Natural killer cell treated with Interleukin-12 subunit alpha and Interleukin-12 subunit beta and Interleukin-15 and Interleukin-18, amount 100 ng/mL, for 72 hours (primary cell): ENCODE measurements at places on chromosomes 2 and 18. TPM values are rescaled to one million over a fixed set of nuclear protein-coding genes. Genes with fewer than 3 reads are reported as not detected.

DNA sequence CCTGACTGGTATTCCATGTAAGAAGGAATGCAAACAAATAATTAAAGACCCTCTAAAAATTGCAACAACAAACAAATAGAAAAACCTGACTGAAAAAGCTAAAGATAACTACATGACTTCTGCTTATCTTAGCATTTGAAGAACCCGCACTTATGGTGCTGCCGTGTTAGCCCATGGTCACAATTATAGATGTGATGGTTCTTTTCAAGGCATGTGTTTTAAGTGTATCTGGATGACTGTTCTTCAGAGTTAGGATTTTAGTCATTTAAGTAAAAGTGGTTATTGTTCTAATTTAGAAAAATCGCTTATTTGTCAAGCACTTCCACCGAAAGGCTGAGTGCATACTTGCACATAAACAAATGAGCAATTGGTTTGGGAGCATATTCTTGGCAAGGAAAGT is 77.3 kb downstream of the CPS1 start:
- no peak for DNase-seq

The TXNDC2 gene
- not detected for total RNA-seq

GRCh38 chr2:236574424-236575145 is 5.0 kb downstream of the ACKR3 start:
- DNase-seq = no peak

- no peak for DNase-seq
These were observed 10.1 kb downstream of the MBOAT2 start for GRCh38 chr2:8993196-8993901.

DNA sequence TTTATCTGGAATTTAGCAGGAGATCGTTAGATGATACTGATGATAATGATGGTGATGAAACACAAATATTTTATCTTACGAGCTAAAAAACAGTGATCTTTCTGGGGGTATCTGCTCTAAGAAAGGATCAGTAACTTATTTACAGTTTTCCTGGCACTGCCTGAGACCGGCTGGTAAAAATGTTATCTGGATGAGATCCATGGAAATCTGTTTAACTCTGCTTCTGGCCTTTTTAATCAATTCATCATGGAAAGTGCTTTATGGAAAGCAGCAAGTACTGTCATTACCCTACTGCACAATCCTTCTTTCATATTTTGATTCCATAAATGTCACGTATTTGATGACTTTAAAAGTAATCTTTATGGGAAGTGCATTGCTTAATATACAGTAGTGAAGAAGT is 612.7 kb upstream of the GCFC2 start:
- no peak for DNase-seq

DNA sequence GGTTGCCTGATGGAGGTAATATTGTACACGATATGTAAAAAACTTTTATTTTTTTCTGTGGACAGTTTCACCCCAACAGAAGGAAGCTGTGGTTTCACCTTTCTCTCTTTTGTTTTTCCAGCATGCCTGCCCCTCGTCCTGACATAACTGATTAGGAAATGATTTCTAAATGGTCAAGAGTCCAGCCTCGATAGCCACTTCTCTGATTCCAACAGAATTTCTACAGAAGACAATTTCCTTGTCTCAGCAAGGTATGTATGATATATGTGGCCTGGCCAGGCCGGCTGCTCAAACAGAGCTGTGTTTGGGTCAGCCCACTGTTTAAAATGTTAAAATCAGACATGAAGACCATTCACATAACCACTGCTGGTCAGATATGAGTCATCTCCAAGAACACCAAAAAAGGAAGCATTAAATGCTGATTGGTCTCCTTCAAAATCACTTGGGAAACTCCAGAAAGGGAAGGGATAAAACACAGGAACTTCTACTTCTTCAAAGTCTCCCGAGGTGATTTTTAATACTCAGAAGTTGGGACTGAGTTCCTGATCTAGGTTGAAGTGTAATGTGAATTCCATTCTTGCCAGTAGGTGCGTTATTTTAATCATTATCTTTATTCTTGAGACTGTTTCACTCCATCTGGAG is 22.3 kb downstream of the ATP8B1 start:
- DNase-seq = no peak

DNA sequence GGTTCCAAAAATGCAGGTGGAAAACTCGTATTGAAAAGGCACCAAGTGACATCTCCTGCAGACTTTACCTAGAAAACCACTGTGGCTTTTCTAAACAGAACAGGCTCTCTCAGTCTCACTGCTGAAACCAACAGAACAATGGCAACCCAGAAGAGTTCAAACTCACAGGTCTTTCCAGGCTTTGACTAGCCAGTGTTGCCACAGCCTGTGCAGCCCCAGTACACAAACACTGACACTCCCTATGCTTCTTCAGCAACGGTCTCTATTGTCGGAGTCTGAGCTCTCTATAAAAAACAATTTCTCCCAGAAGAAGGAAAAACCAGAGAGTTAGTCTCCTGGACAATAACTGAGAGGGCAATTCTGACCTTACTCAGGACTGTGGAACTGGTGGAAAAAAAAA is 87.8 kb upstream of the RNU4ATAC start:
- DNase-seq = no peak

DNA sequence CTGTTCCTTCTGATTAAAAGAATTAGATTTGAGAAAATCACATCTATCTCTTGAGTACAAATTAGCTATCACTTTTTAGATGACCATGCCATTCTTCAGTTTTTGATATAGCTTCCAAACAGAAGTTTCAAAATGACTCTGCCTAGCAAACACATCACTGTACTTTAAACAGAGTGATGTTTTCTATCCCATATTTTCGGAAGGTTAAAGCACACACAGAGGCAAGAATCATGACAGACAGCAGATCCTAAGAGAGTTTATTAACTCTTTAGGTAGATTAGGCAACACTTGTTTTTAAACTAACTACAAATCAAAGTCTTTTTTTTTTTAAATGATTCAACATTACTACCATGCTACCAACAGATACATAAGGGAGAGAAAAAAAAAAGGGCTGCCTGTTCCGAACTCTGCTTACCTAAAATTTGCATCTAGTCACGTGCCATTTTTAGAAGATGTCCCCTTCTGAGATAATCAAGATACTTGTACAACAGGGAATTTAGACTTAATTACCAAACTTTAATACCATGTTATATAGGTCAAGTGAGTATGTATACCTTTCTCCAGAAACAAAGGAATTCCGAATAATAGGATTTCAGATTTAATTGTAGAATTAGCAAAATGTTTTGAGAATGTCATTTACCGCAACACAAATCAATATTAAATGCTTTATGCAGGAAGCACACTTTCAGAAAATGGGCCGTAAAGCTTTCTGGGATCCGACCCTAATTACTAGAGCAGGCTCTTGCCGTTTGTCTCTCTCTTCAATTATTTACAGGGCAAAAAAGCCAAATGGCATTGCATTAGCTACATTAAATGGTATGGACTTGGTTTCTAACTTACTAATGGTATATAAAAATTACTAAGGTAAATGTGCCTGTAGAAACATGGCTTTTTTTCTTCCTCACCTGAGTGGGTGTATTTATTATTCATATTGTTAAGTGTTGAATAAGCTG is 2.6 kb downstream of the RBMS1 start:
- no peak for DNase-seq

GRCh38 chr2:35298493-35298892 is 1057.1 kb upstream of the CRIM1 start:
- no peak for DNase-seq

The CCDC178 gene
- total RNA-seq = not detected

GRCh38 chr18:63457977-63458376 is 18.8 kb upstream of the SERPINB5 start:
- no peak for DNase-seq

GRCh38 chr2:43307973-43308372 is 81.6 kb upstream of the ZFP36L2 start:
- DNase-seq = no peak

The DTNA gene
- total RNA-seq = not detected

The DSC3 gene
- total RNA-seq = not detected

The LIMS1 gene
- 38.7 TPM for total RNA-seq

GRCh38 chr2:16622399-16622968 is 43.1 kb downstream of the CYRIA start:
- DNase-seq = no peak

The SPP2 gene
- not detected for total RNA-seq

The B3GNT2 gene
- 31.0 TPM for total RNA-seq

DNA sequence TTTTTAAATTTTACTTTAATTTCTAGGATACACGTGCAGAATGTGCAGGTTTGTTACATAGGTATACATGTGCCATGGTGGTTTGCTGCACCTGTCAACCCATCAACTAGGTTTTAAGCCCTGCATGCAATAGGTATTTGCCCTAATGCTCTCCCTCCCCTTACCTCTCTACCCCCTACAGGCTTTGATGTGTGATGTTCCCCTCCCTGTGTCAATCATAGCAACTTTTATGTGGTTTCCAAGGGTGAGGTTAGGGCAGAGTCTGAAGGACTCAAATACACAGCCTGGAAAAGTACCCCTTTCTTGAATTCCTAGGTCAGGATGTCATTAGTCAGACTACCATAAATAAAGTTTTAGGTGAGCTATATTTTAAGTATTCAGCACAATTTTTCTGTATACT is 31.1 kb upstream of the MYT1L start:
- no peak for DNase-seq

The ZNF385B gene
- total RNA-seq = not detected

The FOXD4L1 gene
- total RNA-seq = 0.17 TPM

The MRPL19 gene
- total RNA-seq = 39.1 TPM

DNA sequence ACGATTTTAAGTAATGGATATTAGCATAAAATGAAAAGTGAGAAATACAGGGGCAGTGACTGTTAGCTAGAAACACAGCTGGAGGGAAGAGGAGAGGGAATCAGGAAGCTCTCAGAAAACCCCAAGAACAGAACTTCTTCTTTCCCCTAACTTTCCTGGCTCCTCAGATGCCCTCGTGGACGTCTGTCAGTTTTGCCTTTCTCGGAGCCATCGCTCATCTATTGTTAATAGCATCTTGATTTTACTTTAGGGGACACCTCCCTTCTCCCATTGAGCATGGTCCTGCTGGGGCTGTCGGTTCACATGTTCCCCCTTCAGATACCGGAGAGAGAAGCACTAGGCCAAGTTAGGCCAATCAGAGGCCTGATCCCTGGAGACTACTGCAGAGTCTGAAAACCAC is 2.3 kb upstream of the PLEK start:
- no peak for DNase-seq

- no peak for DNase-seq
These were observed 1206.7 kb upstream of the CDH2 start for GRCh38 chr18:29383311-29384273.

DNA sequence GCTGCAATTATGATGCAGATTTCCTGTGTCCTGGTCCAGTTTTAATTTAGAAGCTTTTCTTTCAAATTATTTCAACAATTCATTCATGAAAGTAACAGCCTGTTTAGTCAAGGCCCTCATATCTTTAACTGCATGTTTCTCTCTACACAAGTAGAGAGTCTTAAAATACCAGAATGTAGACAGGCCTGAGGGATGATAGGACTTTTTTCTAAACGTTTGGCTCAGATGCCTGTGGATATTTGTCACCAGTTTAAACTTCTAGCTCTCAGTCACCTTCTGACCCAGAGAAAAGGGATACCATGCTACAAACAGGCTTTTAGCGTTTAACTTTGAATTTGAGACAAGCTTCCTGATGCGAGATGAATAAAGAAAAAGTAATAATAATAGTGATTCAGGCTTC is 15.7 kb downstream of the COL5A2 start:
- DNase-seq = no peak

GRCh38 chr18:78637442-78638402 is 341.9 kb upstream of the SALL3 start:
- no peak for DNase-seq

DNA sequence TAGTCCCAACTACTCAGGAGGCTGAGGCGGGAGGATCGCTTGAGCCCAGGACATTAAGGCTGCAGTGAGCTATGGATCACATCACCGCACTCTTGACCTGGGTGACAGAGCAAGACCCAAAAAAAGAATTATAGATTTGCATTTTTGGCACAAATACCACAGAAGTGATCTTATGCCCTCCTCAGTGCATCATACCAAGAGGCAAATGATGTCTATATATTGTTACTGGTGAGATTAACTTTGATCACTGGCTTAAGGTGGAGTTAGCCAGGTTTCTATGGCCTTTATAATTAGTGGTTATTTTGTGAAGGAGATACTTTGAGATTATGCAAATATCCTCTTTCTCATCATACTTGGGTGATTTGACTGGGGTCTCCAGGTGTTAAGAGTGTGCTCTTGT is 22.1 kb upstream of the CATIP start:
- no peak for DNase-seq

DNA sequence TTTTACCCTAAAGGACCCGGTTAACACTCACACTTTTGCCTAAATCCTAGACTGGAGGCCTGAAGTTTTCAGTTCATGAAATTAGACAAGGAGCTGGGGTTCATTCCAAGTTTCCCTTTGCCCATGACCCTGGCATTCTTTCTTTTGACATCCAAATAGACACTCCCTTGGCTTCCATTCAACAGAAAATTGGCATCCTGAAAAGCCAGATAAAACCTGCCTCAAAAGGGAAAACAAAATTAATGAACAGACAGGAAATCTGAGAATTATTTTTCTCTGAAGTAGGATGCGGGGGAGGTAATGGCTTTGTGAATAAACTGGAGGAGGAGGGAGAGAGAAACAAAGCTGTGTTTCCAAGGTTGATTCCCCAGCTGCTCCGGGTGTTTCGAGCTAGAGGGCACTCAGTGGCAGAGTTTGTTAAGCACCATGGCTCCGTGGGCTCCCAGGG is 41.0 kb downstream of the SPP2 start:
- no peak for DNase-seq
